ENCODE measurements at places on chromosomes 7 and 10. TPM values are rescaled to one million over a fixed set of nuclear protein-coding genes. Genes with fewer than 3 reads are reported as not detected.

Gene SEMA3C
- total RNA-seq: 0.54 TPM

- DNase-seq: no peak
These were observed 361.0 kb upstream of the CDC14C start for GRCh38 chr7:48563334-48563733.

- DNase-seq: no peak
These were observed 3.1 kb upstream of the ARID5B start for GRCh38 chr10:61898435-61898778.

Gene TRIM74
- 0.36 TPM for total RNA-seq

Gene NACAD
- 0.39 TPM for total RNA-seq

DNA sequence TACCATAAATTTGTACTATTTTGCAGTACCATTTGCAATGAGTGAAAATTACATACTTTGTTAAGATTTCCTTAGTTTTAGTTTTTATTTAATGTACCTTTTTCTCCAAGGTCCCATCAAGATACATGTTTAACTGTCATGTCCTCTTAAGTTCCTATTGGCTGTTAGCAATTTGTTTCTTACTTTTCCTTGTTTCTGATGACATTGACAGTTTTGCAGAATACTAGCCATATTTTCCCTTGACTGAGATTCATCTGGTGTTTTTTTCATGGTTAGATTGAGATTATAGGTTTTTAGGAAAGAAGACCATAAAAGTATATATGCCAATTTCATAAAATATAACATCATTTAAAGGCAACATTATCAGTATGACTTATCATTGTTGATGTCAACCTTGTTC, 376.8 kb upstream of the STEAP1 start:
- no peak for DNase-seq

DNA sequence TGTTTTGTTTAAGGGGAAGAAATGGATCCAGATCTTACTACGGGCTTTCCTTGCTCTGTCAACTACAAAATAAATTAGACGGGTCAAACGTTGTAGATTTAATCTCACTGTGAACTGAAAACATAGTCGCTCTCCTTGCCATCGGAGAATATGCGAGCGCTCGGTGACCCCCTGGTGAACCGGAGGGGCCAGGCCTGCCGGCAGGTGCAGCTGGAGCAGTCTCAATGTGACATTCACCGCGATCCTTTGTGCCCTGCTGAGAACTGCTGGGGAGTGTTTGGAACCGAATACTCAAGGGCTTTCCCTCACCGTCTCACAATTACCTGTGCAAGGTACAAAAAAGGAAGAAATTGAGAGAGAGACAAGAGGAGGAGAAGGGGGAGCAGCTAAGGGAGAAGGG, 174.1 kb upstream of the GPR26 start:
- DNase-seq: no peak

Gene C10orf53
- not detected for total RNA-seq

DNA sequence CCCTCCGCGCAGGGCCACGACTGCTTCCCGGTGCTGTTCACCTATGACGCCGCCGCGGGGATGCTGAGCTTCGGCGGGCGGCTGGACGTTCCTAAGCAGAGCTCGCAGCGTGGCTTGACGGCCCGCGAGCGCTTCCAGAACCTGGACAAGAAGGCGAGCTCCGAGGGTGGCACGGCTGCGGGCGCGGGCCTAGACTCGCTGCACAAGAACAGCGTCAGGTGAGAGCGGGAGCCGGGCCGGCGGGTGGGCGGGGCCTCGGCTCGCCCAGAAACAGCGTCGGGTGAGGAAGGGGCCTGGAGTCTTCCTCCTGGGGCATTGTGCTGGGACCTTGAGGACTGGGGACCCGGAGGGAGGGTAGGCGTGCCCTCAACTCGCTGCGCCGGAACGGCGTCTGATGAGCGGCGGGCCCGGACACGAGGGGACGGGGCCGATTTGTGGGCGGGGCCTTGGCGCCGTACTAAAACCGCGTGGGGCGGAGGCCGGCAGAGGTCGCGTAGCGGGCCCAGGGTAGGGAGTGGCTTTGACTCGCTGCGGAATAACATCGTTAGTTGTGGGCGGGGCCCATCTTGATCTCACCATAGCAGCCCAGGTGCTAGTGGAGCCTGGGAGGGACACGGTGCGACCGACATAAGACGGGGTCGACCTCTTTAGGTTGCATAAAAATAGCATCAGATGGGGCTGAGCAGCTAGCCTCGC, 15.6 kb downstream of the PDAP1 start:
- DNase-seq: peak; percentile 90

- DNase-seq: no peak
These were observed 46.2 kb upstream of the SLC39A12 start for GRCh38 chr10:17905491-17905890.

All from neural progenitor cell (in vitro differentiated cells).